DMS153 (cell line): ENCODE measurements at places on chromosomes 2 and 18.
A peak's percentile ranks its signal among the peaks of the same experiment; 100 is the strongest.

DNA sequence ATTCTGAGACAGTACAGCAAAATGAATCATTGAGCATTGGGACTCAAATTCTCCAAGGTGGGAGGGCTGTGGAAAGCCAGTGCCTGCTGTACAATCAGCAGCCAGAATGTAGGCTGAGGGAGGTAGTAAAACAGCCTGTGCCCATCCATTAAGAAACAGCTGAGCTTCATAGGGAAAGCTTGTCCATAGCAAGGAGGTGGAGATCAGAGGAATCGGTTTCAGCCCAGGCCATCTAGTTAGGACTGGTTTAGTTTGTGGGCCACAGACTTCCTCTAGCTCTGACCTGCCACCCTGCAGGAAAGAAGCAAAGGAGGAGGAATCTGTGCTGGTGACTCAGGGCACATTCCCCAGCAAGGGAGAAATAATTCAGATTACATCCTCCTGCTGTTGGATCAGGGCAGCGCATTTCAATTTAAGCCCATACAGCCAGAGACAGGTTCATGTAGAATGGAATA is 333.4 kb downstream of the SETBP1 start:
- DNase-seq: peak; percentile 49

GRCh38 chr18:14074187-14074586 is 58.0 kb downstream of the ZNF519 start:
- DNase-seq: no peak

DNA sequence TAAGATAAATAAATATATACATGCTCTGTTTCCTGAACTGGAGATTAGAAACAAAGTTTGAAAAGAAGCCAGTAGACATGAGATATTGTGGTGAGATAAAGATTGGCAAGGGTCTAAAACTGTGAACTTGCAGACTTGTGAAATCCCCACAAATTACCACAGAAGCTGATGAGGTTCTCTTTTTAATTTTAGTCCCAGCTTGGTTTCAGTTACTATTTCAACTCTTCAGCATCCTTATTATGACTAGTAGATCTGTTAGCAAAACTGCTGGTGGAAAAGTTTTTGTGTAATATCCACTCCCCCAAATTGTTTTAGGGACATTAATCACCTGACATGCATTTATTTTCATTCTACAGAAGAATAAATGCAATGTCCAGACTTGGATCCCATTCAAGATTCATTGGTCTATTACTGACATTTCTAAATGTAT is 20.8 kb downstream of the RASGRP3 start:
- DNase-seq: no peak

DNA sequence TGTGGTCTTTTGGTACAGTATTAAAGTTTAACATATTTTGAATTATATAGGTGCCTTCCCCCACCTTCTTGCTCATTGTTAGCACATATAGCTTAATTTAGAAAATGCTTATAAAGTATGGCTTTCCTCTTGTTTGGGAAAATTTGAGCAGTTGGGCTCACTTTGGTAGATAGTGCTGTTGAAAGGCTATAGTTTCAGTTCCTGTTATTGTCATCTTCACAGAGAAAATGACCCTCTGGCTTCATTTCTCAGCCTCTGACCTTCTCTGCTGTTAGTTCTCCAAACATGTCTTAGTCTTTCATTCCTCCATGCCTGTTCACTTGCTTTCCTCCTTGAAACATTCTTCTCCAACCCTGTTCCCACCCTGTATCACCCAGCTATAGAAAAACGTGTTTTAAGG is 200.6 kb downstream of the WDR7 start:
- DNase-seq: no peak
